ENCODE measurements at places on chromosomes 4 and X. TPM values are rescaled to one million over a fixed set of nuclear protein-coding genes. Genes with fewer than 3 reads are reported as not detected.

GPC3 gene
- 9.4 TPM for total RNA-seq

TCP11X2 gene
- 1.7 TPM for total RNA-seq

SH3RF1 gene
- total RNA-seq, result 38.7 TPM

CLCN4 gene
- 8.2 TPM for total RNA-seq

ETDC gene
- total RNA-seq, result not detected

BTC gene
- total RNA-seq, result 6.3 TPM

RNF212 gene
- total RNA-seq, result 14.7 TPM

SASH3 gene
- total RNA-seq, result 21.5 TPM

AFM gene
- not detected for total RNA-seq

ABCG2 gene
- total RNA-seq, result 6.8 TPM

DNA sequence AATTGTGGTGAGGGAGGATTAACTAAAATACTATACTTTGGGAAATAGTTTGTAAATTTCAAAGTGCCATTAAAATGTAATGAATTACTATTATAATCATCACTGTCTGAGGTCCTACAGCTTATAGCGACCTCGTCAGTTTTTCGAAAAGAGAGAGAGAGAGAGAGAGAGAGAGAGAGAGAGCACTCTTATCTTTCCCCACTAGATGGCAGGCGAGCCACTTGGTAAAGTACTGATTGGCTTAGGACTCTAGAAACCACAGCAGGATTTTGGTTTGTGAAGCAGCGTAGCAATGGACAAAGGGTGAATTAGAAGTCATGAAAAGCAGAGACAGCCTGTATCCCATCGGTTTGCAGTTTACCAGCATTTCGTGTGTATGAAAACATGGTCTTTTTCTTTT, 52.5 kb downstream of the LINC00632 start:
- H3K4me1 ChIP-seq, result no peaks in the 10 kb centered on the region
- no peaks in the 10 kb centered on the region for H3K36me3 ChIP-seq
- H3K27ac ChIP-seq, result no peak overlapping the region
- no peaks in the 10 kb centered on the region for H3K27me3 ChIP-seq
- peak; percentile 22 for DNase-seq

- H3K27me3 ChIP-seq, result no peaks in the 10 kb centered on the region
- DNase-seq, result no peak
- no peak overlapping the region for H3K27ac ChIP-seq
- peaks cover 13% of the 10 kb centered on the region for H3K4me1 ChIP-seq
- H3K36me3 ChIP-seq, result no peaks in the 10 kb centered on the region
- H3K4me3 ChIP-seq, result no peak overlapping the region
These were observed 19.5 kb downstream of the SMAD1 start for GRCh38 chr4:145501051-145501660.

DNA sequence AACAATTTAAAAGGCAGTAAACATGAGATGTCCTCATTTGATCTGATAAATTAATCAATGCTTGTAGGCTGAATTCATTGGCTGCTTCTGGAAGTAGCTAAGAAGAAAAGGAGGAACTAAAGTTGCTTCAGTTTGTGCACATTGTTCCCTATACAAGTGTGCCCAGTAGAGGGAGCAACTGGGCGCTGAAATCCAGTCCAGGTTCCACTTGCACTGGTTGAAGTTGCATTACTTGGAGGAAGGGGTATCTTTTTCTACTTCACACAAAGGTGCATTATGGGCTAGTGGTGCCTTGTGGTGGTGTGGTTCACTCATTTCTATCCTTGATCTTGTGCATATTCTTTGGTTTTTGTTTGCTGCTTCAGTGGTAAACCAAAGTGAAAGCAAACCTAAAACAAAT, 67.9 kb upstream of the SOX3 start:
- no peaks in the 10 kb centered on the region for H3K27me3 ChIP-seq
- no peak for DNase-seq
- H3K27ac ChIP-seq, result no peak overlapping the region
- H3K4me1 ChIP-seq, result no peaks in the 10 kb centered on the region

DNA sequence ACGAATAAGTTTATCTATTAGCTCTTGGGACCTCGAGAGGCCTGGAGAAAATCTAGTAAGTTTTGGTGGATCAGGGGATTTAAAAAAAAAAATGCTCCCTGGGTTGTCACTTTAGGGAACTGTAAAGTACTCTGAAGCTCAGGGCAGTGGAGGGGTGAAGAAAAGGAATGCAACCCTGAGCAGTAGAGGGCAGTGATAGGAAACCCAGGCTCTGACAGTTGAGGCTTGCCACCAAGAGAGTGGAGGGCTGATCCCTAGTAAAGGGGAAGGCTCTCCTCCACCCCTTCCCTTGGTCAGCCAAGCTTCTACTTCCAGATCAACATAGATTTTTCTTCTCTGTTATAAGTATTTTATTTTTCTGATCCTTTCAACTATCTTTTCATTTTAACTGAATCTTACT, 73.1 kb downstream of the FBXO8 start:
- no peaks in the 10 kb centered on the region for H3K36me3 ChIP-seq
- no peak for DNase-seq
- peaks cover 4% of the 10 kb centered on the region for H3K4me1 ChIP-seq
- no peak overlapping the region for H3K4me3 ChIP-seq
- H3K27ac ChIP-seq, result no peak overlapping the region

GRCh38 chr4:56976837-56977320, 527 bp downstream of the NOA1 start:
- peaks cover 17% of the 10 kb centered on the region for H3K36me3 ChIP-seq
- peak; percentile 94 for DNase-seq
- H3K27ac ChIP-seq, result peak overlapping the region; percentile 88
- peak overlapping the region; percentile 94 for H3K4me3 ChIP-seq
- no peaks in the 10 kb centered on the region for H3K27me3 ChIP-seq
- peaks cover 43% of the 10 kb centered on the region for H3K4me1 ChIP-seq

- H3K27ac ChIP-seq, result peak overlapping the region; percentile 67
- no peaks in the 10 kb centered on the region for H3K27me3 ChIP-seq
- no peaks in the 10 kb centered on the region for H3K36me3 ChIP-seq
- H3K4me1 ChIP-seq, result no peaks in the 10 kb centered on the region
These were observed 43.2 kb upstream of the TMSB15B start for GRCh38 chrX:103919270-103919637.

GRCh38 chr4:168844353-168845049, 165.6 kb downstream of the CBR4 start:
- no peaks in the 10 kb centered on the region for H3K36me3 ChIP-seq
- no peak overlapping the region for H3K4me3 ChIP-seq
- DNase-seq, result no peak
- H3K27ac ChIP-seq, result peak overlapping the region; percentile 62

GRCh38 chr4:132540268-132540667, 608.8 kb upstream of the PCDH10 start:
- H3K36me3 ChIP-seq, result no peaks in the 10 kb centered on the region
- no peak for DNase-seq
- H3K27me3 ChIP-seq, result no peaks in the 10 kb centered on the region
- no peaks in the 10 kb centered on the region for H3K4me1 ChIP-seq

DNA sequence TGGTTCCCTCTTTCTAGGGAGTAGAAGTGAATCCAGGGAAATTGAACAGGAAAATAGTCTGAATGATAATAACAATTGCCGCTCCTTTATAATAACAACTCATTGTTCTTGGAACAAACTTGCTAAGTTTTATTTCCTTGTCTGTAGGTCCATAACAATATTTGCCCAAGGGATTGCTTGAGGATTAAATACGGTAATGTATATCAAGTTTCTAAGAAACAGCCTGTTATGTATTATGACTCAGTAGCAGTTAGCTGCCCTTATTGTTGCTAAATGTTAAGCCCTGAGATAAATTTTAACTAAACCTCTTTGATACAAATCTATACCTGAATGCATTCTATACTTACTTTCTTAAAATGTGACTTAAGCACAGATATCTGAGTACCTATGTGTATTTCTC, 215.9 kb upstream of the AADAT start:
- DNase-seq, result no peak
- no peaks in the 10 kb centered on the region for H3K27me3 ChIP-seq
- H3K4me3 ChIP-seq, result no peak overlapping the region
- H3K36me3 ChIP-seq, result no peaks in the 10 kb centered on the region
- no peak overlapping the region for H3K27ac ChIP-seq
- H3K4me1 ChIP-seq, result no peaks in the 10 kb centered on the region

DNA sequence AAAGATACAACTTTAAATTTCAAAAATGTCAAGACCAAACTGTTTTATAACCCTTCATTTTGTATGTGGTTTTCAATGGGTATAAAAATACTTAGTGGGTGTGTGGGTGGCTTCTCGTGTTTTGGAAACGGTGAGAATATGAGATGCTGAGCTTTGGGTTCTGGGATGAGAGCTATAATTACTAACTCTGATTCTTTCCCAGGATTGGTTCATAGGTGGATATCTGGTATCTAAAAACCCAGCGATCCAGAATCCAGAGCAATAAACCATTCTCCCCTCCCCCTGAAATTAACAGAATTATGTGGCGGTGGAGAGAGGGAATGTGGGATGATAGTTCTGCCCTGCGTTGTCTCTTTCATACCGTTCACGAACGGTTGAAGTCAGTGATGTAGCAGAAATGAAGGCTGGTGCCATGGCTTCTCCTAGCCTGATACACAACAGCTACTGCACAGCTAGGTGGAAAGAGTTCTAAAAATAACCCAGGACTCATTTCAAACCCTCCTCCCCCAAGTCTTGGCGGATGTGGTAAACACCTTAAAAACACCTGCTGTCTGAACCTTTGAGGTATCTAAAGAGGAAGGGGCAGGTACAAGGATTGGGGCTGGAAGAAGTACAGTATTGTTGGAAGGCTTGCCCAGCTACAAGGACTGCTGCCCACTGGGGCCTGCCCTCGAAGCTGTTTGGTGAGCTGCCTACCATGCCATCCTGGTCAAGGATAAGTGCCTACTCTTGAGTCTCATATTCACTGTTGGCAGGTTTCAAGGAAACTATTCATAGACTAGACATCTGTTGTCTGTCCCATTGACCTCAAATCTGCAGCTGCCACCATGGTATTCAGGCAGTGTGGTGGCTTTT, 44.5 kb downstream of the SEPTIN11 start:
- H3K27me3 ChIP-seq, result no peaks in the 10 kb centered on the region
- peaks cover 12% of the 10 kb centered on the region for H3K4me1 ChIP-seq
- DNase-seq, result no peak
- H3K4me3 ChIP-seq, result no peak overlapping the region
- no peak overlapping the region for H3K27ac ChIP-seq
- H3K36me3 ChIP-seq, result peaks cover 19% of the 10 kb centered on the region

GRCh38 chr4:1785592-1785991, 7.5 kb upstream of the FGFR3 start:
- no peaks in the 10 kb centered on the region for H3K4me1 ChIP-seq
- H3K27me3 ChIP-seq, result no peaks in the 10 kb centered on the region
- no peak overlapping the region for H3K27ac ChIP-seq
- DNase-seq, result no peak
- H3K4me3 ChIP-seq, result no peak overlapping the region

DNA sequence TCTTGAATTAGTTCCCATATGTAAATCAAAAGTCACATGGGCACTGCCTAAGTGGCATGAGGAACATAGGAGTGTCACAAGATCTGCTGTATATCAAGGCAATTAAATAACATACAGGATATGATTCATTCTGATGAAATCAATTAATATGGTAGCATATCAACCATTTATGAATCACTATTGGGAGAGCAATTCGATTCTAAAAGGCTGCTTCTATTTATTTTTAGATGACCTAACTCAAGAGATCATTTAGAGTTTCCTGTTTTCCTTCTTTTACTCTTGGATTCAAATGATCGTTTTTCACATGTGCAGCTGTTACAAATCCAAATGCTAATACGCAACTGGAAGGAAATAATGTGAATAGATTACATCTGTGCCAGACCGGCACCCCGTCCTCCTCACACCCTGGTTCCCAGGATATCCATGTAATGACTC, 81.9 kb downstream of the HCCS start:
- H3K4me3 ChIP-seq, result no peak overlapping the region
- DNase-seq, result no peak
- H3K27me3 ChIP-seq, result no peaks in the 10 kb centered on the region
- no peaks in the 10 kb centered on the region for H3K36me3 ChIP-seq
- H3K4me1 ChIP-seq, result no peaks in the 10 kb centered on the region

GRCh38 chr4:170089668-170090351, at the start of gene AADAT:
Gene AADAT, minus strand, starts transcription at chr4:170089956. Its CDS starts 266 bp downstream, at chr4:170089690.
- H3K4me1 ChIP-seq, result peaks cover 5% of the 10 kb centered on the region
- no peaks in the 10 kb centered on the region for H3K27me3 ChIP-seq
- peak within 1 kb of the TSS; percentile 68 for H3K4me3 ChIP-seq

DNA sequence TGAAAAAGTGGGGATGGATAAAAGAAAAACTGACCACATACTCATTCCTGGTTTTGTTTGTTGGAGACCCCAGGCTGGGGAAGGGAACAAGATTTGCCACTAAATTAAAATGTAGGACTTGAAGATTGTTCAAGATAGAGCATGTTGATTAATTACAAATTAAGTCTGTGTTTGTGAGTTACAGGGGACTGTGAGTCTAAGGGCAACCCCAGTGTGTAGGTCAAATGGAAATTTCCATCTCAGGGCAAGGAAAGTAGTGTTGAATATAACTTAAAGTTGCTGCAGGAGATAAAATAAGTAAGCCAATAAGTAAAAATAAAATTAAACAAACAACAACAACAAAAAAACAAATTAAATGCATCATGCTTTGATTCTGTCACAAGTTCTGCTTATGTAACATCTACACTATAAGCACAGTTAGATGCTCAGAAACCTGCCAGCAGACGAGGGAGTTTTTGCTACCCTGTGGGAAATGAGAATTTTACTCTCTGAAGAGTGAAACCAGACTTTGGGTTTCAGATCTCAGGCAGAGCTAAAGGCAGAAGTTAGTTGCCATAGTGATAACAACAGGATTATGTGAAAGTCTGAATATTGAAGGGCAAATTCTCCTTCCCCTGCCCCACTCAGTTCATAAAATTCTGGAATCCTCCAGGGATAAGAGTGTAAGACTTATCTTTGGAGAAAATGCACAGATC, 352.3 kb downstream of the GRXCR1 start:
- H3K27me3 ChIP-seq, result no peaks in the 10 kb centered on the region
- no peak for DNase-seq
- H3K4me3 ChIP-seq, result no peak overlapping the region
- no peak overlapping the region for H3K27ac ChIP-seq

DNA sequence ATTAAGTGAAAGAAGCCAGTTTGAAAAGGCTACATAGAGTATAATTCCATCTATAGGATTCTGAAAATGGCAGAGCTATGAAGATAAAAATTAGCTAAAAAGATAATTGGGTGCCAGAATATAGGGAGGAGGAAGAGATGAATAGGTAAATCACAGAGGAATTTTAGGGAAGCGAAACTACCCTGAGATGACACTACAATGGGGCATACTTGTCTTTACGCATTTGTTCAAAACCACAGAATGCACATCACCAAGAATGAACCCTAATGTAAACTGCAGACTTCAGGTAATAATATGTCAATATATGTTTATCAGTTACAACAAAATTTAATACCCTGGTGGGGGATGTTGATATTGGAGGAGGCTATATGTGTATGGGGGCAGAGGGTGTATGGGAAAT, 1342.9 kb downstream of the ADGRL3 start:
- no peak for DNase-seq
- H3K27me3 ChIP-seq, result no peaks in the 10 kb centered on the region
- H3K4me3 ChIP-seq, result no peak overlapping the region
- H3K4me1 ChIP-seq, result no peaks in the 10 kb centered on the region
- H3K36me3 ChIP-seq, result no peaks in the 10 kb centered on the region

GRCh38 chrX:41634284-41634683, 54.5 kb upstream of the GPR34 start:
- DNase-seq, result no peak
- no peaks in the 10 kb centered on the region for H3K36me3 ChIP-seq
- no peaks in the 10 kb centered on the region for H3K4me1 ChIP-seq
- no peaks in the 10 kb centered on the region for H3K27me3 ChIP-seq
- H3K4me3 ChIP-seq, result no peak overlapping the region

GRCh38 chr4:113820108-113820507, 58.6 kb upstream of the CAMK2D start:
- H3K4me1 ChIP-seq, result no peaks in the 10 kb centered on the region
- no peaks in the 10 kb centered on the region for H3K36me3 ChIP-seq
- no peak overlapping the region for H3K4me3 ChIP-seq
- no peaks in the 10 kb centered on the region for H3K27me3 ChIP-seq

- DNase-seq, result no peak
- H3K36me3 ChIP-seq, result no peaks in the 10 kb centered on the region
- no peak overlapping the region for H3K27ac ChIP-seq
- no peaks in the 10 kb centered on the region for H3K27me3 ChIP-seq
These were observed 26.9 kb upstream of the PASD1 start for GRCh38 chrX:151536571-151536970.
